ENCODE measurements at places on chromosomes 1 and 21.

DNA sequence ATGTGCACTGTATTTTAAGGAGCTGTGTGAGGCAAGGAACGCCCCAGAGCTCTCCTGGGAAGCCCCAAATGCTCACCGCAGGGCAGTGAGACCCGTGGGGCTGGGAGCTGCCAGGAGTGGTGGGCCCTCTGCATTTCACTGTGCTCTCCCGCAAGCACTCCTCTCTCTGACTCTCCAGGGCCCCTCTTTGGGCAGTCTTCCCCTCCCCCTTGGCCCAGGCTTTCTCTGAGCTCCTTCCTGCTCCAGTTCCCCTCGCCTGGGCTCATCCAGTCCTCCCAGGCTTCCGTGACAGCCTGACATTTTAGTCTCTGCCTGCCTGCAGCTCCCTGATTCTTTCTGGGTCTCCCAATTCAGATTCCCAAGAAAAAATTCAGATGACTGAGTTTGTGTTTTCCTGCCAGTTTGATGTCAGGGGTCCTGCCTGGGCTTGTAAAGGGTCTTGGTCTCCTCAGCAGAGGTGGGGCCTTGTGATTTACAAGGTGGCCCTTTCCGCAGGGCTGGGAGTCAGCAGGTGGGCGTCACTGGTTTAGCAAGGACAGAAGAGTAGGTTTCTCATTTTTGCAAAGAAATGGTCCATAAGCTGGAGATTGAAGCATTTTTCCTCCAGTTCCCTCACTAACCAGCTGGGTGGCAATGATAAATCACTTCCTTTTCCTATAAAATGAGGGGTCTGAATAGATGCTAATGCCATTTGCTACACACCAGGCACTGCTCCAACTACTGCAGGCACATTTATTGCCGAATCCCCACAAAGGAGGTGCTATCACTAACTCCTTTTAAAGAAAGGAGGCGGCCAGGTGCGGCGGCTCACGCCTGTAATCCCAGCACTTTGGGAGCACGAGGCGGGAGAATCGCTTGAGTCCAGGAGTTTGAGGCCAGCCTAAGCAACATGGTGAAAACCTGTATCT is 1.9 kb upstream of the CA6 start:
- no peak for ATAC-seq

DNA sequence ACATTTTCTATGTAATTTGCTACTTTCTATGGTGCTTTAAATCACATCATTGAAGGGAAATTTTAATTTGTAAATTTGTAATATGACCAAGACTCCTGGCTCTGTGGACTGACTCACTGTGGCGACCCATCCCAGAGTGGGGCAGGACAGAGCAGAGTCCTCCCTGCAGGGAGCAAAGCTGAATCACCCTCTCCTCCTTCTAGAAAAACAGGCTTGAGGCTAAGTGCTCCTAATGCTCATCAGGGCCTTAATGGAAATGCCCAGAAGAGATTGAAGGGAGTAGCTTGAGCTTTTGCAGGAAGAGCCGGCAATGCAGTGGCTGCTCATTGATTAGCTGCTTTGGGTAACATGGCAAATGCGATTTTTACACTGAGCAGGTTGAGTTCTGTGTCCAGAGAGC is 16.8 kb downstream of the S100A10 start:
- ATAC-seq = peak; percentile 77

- no peak for ATAC-seq
Measured at GRCh38 chr1:55466921-55467320, 251.8 kb upstream of the USP24 start.

DNA sequence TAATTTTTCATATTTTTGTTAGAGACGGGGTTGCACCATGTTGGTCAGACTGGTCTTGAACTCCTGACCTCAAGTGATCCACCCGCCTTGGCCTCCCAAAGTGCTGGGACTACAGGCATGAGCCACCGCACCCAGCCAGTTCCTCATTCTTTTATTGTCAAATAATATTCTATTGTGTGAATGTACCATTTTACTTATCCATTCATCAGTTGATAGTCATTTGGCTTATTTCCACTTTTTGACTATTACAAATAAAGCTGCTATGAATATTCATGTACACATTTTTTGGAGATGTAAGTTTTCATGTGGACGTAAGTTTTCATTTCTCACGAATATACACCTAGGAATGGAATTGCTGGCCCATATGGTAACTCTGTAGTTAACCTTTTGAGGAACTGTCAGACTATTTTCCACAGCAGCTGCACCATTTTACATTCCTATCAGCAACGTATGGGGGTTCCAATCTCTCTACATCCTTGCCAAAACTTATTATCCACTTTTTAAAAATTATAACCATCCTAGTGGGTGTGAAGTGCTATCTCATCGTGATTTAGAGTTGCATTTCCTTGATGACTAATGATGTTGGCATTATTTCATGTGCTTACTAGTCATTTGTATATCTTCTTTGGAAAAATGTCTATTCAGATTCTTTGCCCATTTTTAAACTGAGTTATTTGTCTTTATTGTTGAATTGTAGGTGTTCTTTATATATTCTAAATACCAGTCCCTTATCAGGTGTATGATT is 12.7 kb downstream of the PACC1 start:
- ATAC-seq = peak; percentile 68

DNA sequence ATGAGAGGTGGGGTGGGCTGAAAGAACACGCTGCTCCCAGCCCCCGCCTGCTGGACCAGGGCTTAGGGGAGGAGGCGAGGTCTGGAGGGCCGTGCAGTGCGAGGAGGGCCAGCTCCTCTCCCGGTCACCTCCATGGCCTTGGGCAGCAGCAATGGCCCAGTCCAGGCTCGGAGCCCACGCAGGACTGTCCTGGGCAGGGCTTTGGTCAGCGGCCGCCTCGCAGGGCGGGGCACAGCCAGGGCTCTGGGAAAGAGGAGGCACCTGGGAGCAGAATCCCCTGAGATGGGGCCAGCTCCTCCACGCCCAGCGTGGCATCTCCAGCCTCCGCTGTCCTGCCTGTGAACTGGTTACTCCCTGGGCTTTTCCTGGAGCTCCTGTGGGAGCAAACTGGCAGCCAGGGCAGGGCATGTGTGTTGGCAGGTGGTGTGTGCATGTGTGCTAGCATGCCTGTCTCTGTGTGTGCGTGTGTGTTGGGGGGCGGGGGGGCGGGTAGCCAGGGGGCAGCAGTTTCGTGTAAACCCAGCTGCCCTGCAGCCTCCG is 27.4 kb downstream of the ARHGEF16 start:
- ATAC-seq = peak; percentile 64

- ATAC-seq = peak; percentile 30
Measured at GRCh38 chr1:29237852-29238619, 1.7 kb downstream of the PTPRU start.

DNA sequence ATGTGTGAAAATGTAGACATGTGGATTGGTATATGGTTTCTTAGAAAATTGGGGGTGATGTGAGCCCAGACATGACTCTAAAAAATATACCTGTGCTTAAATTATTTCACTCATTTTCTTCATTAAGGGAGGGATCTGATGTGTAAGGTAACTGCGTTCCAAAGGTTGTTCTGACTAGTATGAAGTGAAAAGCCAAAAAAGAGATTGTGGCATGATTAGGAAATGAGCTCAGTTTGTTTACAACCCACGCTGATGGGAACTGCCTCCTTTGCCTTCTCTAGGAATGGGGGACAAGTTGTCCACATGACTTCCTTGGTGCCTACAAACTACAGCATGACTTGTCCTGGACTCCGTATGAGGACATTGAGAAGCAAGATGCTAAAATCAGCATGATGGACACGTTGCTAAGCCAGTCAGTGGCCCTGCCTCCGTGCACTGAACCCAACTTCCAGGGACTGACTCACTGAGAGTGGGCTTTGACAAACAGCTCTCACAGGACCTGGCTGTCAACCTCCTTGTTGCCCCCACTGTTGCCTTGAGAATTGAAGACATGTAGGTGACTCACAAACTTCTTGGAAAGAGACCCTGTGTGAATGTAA is 8.0 kb downstream of the C1orf50 start:
- no peak for ATAC-seq

DNA sequence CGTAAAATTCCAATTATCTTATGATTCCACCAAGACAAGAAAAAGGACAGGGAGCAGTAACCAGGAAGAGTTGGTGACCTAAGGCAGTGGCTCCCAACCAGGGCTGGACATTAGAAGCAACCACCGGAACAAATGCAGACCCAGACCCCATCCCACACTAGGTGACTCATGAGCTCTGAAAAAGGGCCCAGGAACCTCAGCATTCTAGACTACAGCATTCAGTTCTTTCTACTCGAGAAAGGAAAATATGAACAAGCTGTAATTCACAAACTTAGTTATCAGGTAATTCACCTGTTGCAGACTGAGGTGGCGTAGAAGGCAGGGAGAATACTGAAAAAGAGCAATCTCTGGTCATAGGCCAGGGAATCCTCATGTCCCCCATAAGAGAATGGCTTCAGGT is 138.4 kb upstream of the KRTAP19-8 start:
- no peak for ATAC-seq

DNA sequence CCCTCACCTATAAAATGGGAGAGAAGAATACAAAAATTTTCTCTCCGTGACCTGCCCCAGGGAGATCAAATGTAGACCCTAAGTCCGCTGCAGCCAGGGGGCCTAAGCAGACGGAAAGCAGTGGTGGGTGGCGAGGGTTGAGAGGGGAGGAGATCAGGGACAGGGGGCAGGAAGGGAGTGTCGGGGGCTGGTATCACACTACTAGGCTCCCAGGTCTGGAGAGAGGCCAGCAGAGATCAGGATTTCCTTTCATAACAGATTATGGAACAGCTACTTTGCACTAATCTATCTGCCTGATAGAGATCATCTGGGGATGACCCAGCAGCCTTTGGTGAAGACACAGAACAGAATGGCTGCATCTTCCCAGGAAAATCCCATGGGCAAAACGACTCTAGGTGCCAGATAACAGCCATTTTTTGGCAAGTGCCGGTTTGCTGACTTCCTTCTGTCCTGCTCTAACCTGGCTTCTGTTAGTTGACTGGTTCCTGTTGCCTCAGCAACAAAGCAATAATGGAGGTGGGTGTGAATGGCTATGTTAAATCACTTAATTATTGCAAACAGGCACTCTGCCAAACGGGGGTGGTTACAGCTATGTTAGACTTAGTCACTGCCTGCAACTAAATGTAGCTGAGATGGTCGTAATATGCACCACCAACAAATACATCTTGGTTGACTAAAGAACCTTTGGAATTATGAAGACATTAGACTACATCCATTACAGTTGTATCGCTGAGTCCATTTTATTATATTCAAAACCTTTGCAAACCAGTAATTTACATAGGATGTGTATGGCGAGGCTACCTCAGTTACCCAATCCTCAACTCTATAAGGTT is 30.0 kb upstream of the EPS8L3 start:
- ATAC-seq = peak; percentile 45

DNA sequence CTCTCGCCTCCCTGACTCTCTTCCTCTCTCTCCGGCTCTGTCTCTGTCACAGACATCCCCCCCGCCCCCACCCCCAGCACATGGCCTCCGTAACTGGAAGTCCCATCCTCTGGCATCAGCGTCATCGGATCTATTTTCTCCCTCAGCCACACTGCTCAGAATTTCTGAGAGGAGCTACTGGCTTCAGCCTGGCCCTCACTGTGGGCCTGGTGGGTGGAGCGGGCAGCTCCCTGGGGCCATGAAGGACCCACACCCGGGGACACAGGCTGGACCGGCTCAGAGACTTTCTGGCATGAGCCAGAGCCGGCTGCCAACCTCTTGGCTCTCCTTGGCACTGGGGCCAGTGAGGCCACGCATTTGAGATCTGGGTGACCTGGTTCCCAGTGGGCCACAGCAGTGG is 61.2 kb upstream of the CASZ1 start:
- no peak for ATAC-seq

- ATAC-seq = no peak
Measured at GRCh38 chr1:96095849-96096612, 625.6 kb upstream of the PTBP2 start.

GRCh38 chr1:213051127-213051880 is at the start of gene RPS6KC1:
Gene RPS6KC1 (plus strand): TSS chr1:213051241. CDS start chr1:213051405, 164 bp downstream.
- ATAC-seq = peak; percentile 98

DNA sequence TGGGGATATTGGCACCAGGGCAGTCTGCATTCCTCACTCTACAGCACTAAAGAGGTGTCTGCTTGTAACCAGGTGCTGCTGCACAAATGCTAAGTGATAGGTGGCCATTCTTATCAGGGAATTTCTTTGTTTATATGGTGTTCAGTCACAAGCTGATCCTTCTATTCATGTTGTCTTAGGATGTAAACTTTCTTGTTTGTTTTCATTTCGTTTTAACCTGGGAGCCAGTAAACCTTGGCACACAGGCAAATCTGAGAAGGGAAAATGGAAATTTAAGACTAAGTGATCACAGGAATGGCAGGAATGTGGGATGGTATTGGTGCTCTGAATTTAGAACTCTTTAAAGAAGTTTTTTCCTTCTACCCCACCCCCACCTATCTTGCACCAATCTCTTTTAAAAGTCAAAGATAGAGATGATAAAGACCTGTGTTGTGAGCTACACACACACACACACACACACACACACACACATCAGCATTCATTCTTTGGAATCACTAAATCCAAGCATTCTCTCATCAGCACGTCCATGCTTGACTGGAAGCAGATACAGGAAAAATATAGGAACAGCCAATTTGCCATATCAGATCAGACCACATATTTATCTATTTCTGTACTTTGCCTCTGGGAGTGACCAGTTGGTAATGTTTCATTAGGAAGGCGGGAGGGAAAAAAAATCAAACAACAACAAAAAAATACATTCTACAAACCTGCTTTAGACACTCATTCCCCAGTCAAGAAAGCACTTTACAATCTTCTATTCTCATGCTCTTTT is 451.4 kb upstream of the ADGRL2 start:
- no peak for ATAC-seq

GRCh38 chr21:14545906-14546480 is at the start of gene SAMSN1:
Gene SAMSN1 (minus strand): TSS chr21:14546315. CDS start chr21:14546261, 54 bp downstream.
- ATAC-seq = peak; percentile 85

- ATAC-seq = peak; percentile 85
Measured at GRCh38 chr1:84944767-84945486, 51.9 kb upstream of the LPAR3 start.

- no peak for ATAC-seq
Measured at GRCh38 chr1:100924991-100925390, 29.1 kb downstream of the SLC30A7 start.

DNA sequence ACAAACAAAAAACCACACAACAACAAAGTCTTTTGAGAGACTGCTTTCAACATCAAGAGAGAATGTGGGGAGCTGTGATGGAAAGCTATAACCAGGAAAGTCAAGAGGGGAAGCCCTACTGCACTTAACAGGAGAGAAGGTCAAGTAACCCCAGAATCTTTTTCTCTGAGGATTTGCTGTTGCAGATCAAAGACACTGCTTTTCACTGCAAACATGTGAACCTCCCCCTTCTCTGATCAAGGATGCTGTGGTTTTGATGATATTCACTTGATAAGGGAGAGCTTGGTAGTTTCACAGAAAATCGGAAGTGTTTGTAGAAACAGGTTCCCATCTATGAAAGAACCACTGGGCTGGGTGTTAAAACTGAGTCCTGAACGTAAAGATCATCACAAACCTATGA is 4.8 kb downstream of the ETV3 start:
- no peak for ATAC-seq

GRCh38 chr1:67749844-67750690 is 65.1 kb downstream of the GADD45A start:
- peak; percentile 89 for ATAC-seq

DNA sequence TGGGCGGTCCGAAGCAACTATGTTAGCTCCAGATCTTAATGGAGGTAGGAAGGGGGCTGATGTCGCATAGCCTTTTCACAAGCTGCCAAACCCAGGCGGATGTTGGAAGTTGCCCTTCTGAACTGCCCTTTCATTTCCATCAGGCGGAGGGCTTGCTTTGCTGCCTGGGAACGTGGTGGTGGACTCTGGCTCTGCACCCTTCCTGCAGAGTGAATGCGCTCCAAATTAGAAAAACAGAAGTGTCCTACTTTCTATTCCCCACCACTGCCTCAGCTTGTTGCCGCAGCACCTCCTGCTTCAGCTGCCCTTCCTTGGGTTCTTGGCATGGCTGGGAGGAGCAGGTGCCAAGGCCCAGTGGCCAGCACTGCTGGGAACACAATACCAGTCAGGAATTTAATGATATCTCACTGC is 60.6 kb downstream of the AK4 start:
- no peak for ATAC-seq
